Neural progenitor cell (in vitro differentiated cells): ENCODE measurements at places on chromosomes 2 and 18. TPM values are rescaled to one million over a fixed set of nuclear protein-coding genes. Genes with fewer than 3 reads are reported as not detected.

DNA sequence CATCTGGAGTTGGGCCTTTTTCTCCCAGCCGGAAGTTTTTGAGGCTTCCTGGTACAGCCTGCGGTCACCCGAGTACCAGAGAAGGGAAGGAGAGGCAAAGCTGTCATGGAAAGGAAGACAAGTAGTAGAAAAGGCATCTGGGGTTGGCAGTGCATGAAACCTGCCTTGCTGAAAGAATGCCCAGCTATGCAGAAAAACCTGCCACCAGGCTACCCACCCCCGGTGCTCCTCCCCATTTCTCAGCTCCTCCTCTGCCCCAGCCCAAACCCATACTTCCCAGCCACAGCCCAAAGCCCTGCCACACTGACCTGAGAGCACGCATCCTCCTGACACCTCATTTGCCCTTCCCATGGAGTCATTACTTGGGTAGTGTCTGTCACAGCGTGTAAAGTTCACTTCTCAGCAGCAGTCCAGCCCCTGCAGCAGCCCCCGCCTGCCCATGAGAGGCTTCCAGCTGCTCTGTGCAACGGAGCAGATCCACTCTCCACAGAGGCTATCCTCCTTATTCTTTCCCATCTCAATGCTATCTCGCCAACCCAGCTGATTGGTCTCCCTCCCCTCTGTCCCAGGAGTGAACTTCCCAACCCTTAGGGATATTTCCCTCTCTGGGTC lies 40.4 kb upstream of the MAL start:
- H3K4me3 ChIP-seq = no peak overlapping the region
- H3K36me3 ChIP-seq = no peaks in the 10 kb centered on the region
- H3K27me3 ChIP-seq = no peaks in the 10 kb centered on the region
- no peaks in the 10 kb centered on the region for H3K4me1 ChIP-seq
- DNase-seq = no peak

SLC14A1 gene
- total RNA-seq = not detected in 2 replicates

- H3K27me3 ChIP-seq = no peaks in the 10 kb centered on the region
- no peak overlapping the region for H3K27ac ChIP-seq
- H3K36me3 ChIP-seq = no peaks in the 10 kb centered on the region
- H3K4me3 ChIP-seq = no peak overlapping the region
- H3K4me1 ChIP-seq = no peaks in the 10 kb centered on the region
Observed at GRCh38 chr18:58354051-58354450, 274.8 kb downstream of the ALPK2 start.

DNA sequence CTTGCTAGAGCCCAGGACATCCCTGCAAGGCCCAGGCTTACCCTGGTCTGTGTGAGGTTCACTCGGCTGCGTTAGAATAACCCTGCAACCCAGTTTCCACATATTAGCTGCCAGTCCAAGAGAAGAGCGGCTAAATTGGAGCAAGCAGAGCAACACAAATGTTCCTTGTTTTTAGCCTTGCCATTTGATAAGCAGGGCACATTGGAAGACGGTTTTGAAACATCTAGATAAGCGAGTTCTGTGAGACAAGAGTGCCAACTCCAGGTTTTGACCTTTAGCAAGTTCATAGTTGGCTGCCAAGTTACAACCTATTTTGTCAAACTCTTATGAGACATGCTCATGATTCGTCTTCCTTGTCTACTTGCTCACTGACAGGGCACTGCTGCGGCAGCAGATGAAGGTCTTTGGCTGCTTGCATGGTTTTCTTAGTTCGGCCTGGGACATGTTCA lies 23.5 kb downstream of the DPP4 start:
- H3K27me3 ChIP-seq = no peaks in the 10 kb centered on the region
- no peaks in the 10 kb centered on the region for H3K4me1 ChIP-seq
- H3K27ac ChIP-seq = no peak overlapping the region
- no peak for DNase-seq
- H3K36me3 ChIP-seq = no peaks in the 10 kb centered on the region

DNA sequence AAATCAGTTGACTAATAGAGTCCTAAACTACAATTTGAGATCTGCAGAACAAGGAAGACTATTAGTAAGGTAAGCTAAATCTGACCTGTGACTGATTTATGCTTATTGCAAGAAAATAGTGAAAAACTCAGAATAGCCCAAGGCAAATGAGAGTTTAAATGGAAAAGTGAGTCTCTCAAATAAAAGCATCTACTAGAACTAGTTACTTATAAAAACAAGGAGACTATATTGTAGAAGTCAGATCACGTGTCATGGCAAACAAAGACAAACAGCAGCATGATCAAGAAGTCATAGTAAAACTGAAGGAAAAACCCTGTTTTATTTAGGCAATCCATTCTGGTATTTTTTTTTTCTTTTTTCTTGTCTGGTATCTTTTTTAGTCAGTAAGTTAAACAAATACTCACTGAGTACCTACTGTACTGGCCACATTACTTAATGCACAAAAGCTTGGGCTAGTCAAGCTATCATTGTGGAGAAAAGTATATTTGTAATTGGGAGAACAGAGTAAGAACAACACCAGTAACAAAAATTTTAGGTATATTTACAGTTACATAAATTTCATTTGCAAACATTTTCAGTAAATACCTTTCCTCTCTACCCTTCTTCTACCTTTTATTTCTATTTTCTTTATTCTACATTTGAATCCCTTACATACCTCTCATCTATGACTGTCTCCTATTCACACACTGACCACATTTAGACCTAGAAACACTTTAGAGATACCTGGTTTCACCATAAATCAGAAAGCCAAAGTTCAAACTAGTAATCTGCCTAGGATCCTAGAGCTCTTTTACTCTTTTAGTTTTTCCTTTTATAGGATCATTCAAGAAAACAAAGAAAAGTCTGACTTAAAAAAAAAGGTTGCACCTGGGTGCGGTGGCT lies 23.7 kb downstream of the CCDC88A start:
- no peaks in the 10 kb centered on the region for H3K27me3 ChIP-seq
- no peaks in the 10 kb centered on the region for H3K4me1 ChIP-seq
- H3K36me3 ChIP-seq = no peaks in the 10 kb centered on the region
- H3K27ac ChIP-seq = no peak overlapping the region
- no peak for DNase-seq

GRCh38 chr2:9702604-9703084 lies 71.8 kb upstream of the YWHAQ start:
- no peaks in the 10 kb centered on the region for H3K4me1 ChIP-seq
- no peak for DNase-seq
- no peak overlapping the region for H3K27ac ChIP-seq
- no peak overlapping the region for H3K4me3 ChIP-seq
- H3K27me3 ChIP-seq = no peaks in the 10 kb centered on the region

DNA sequence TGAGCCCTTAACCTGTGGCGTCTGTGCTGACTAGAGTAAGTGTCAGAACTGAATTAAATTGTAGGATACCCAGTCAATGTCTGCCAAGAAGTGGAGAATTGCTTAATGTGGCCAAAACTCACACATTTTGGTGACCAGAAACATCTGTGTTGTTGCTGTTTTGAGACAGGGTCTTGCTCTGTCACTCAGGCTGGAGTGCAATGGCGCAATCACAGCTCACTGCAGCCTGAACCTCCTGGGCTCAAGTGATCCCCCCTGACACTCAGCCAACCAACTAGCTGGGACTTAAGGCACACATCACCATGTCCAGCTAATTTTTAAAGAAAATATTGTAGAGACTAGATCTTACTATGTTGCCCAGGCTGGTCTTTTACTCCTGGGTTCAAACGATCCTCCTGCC lies 34.4 kb upstream of the RTN4 start:
- no peaks in the 10 kb centered on the region for H3K27me3 ChIP-seq
- H3K4me3 ChIP-seq = no peak overlapping the region
- H3K36me3 ChIP-seq = no peaks in the 10 kb centered on the region
- no peaks in the 10 kb centered on the region for H3K4me1 ChIP-seq
- no peak for DNase-seq

GRCh38 chr18:57630754-57631595 lies 9.3 kb upstream of the NARS1 start:
- peaks cover 5% of the 10 kb centered on the region for H3K4me1 ChIP-seq
- H3K27ac ChIP-seq = no peak overlapping the region
- H3K4me3 ChIP-seq = peak overlapping the region; percentile 73
- H3K27me3 ChIP-seq = no peaks in the 10 kb centered on the region
- no peaks in the 10 kb centered on the region for H3K36me3 ChIP-seq

GLI2 gene
- total RNA-seq = 9.4 and 39.6 TPM in 2 replicates

DNA sequence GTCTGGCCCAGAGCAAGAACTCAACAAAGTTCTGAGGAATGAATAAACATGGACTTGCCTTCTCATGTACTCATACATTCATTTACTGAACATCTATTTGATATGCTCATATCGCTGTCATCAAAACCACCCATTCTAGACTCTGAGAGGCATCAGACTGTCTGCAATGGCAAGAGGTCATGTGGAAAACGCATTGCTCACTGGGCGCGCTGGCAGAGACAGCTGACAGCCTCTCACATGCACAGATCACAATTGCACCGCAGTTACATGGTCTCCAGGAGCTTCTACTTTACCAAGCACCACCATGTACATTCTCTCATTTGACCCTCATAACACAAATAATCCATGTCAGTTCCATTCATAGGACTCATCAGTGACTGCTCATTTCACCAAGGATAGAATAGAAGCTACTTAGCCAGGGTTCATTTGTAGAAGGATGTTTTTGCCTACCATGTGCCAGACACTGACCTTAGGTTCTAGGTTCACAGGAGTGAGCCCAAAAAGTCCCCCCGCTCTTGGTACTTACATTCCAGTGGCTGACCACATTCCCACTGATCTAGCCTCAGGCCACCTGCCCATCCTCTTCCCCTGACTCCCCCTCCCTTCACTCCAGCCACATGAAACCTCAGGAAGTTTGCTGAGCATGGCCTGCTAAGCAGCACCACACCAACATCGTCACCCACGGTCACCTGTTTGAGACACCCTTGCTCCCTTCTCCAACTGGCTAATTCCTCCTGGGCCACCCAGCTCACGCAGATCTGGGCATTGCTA lies 6.1 kb downstream of the FAM124B start:
- no peak overlapping the region for H3K4me3 ChIP-seq
- no peaks in the 10 kb centered on the region for H3K36me3 ChIP-seq
- H3K27me3 ChIP-seq = no peaks in the 10 kb centered on the region
- no peaks in the 10 kb centered on the region for H3K4me1 ChIP-seq
- H3K27ac ChIP-seq = no peak overlapping the region

GRCh38 chr18:63253428-63254372 lies 65.9 kb downstream of the BCL2 start:
- no peak overlapping the region for H3K27ac ChIP-seq
- DNase-seq = no peak
- no peak overlapping the region for H3K4me3 ChIP-seq
- H3K27me3 ChIP-seq = no peaks in the 10 kb centered on the region
- H3K4me1 ChIP-seq = no peaks in the 10 kb centered on the region

GRCh38 chr18:32714571-32715148 lies 58.2 kb downstream of the KLHL14 start:
- H3K36me3 ChIP-seq = no peaks in the 10 kb centered on the region
- peak; percentile 77 for DNase-seq
- no peak overlapping the region for H3K4me3 ChIP-seq
- H3K27ac ChIP-seq = no peak overlapping the region
- H3K27me3 ChIP-seq = no peaks in the 10 kb centered on the region

GRCh38 chr2:54853616-54854310 lies 130.3 kb downstream of the EML6 start:
- no peaks in the 10 kb centered on the region for H3K36me3 ChIP-seq
- no peaks in the 10 kb centered on the region for H3K4me1 ChIP-seq
- no peaks in the 10 kb centered on the region for H3K27me3 ChIP-seq
- no peak for DNase-seq
- H3K27ac ChIP-seq = no peak overlapping the region
- no peak overlapping the region for H3K4me3 ChIP-seq

DNA sequence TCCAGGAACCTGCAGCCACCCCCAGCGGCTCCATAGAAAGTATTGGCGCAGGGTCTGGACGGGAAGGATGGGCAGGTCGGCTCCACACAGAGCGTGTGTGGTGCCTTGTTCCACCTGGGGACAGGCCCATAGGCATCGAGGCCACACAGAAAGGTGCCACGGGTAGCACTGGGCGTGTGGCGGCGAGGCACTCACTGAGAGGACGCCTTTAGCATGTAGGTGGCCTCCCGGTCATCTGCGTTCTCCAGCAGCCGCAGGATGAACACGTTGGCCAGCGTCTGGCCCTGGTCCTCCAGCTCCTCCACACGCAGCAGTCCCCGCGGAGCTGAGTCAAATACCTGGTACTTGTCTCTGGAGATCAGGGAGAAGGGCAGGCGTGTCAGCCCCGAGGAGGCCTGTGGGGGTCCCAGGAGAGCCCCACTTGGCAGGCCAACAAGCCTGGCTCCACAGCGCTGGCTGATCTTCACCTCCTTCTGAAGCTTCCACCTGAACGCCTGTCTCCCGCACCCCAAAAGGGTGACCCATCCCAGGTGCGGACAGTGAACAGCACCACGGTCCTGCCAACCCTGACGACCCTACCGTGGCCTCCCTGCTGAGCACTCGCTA lies 13.2 kb downstream of the SNORC start:
- H3K4me1 ChIP-seq = no peaks in the 10 kb centered on the region
- H3K27ac ChIP-seq = no peak overlapping the region
- H3K4me3 ChIP-seq = no peak overlapping the region
- peaks cover 8% of the 10 kb centered on the region for H3K27me3 ChIP-seq

DNAJC10 gene
- 90.6 and 174 TPM in 2 replicates for total RNA-seq

DNA sequence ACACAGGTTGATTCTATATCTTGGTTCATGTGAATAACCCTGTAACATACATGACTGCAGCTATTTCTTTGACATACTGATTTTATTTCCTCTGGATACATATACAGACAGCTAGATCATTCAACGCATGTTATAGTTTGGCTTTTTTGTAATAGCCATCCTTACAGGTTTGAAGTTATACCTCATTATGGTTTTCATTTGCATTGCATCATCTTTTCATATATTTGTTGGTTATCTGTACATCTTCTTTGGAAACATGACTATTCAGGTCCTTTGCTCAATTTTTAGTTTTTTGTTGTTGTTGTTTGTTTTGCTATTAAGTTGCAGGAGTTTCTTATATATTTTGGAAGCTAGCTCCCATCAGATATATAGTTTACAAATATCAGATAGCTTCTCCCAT lies 276.2 kb upstream of the NETO1 start:
- no peaks in the 10 kb centered on the region for H3K36me3 ChIP-seq
- H3K4me3 ChIP-seq = no peak overlapping the region
- H3K4me1 ChIP-seq = no peaks in the 10 kb centered on the region
- H3K27me3 ChIP-seq = no peaks in the 10 kb centered on the region

- H3K27me3 ChIP-seq = no peaks in the 10 kb centered on the region
- no peak overlapping the region for H3K27ac ChIP-seq
- no peak overlapping the region for H3K4me3 ChIP-seq
- no peaks in the 10 kb centered on the region for H3K4me1 ChIP-seq
- no peaks in the 10 kb centered on the region for H3K36me3 ChIP-seq
Observed at GRCh38 chr2:148132412-148132811, 111.5 kb downstream of the MBD5 start.

GRCh38 chr2:60657673-60658072 lies 98.4 kb upstream of the PAPOLG start:
- no peak for DNase-seq
- no peaks in the 10 kb centered on the region for H3K27me3 ChIP-seq
- no peak overlapping the region for H3K27ac ChIP-seq
- no peaks in the 10 kb centered on the region for H3K36me3 ChIP-seq
